Fibroblast of skin of left quadriceps (primary cell): ENCODE measurements at places on chromosomes 16 and 17.

GRCh38 chr17:29045734-29046472 lies 3.0 kb downstream of the PIPOX start:
- DNase-seq = no peak

- no peak for DNase-seq
These were observed 890 bp upstream of the CLDN7 start for GRCh38 chr17:7262935-7263800.

- no peak for DNase-seq
These were observed 145.5 kb downstream of the NTN1 start for GRCh38 chr17:9166788-9167187.

DNA sequence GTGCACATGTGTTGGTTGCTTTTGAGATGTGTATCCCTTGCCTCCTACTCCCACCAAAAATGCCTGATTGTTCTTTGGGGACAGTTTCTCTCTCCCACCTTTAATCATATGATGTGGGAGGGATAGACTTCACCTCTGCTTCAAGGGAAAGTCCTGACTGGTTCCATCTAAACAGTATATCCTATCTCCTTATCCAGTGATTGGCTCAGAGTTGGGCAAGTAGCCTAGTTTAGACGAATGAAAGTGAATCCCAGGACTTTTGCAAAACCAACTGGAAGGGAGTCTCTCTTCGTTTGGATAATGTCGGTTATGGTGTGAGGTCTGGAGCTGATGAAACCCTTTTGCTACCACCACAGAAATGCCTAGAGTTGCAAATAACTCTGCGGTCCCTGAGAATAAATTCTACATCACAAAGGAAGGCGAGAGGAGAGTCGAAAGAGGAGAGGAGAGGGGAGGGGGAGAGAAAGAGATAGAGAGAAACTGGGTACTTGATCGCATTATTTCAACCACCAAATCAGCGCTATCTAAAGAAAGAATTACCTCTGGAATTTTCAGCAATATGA lies 77.1 kb upstream of the SALL1 start:
- no peak for DNase-seq

DNA sequence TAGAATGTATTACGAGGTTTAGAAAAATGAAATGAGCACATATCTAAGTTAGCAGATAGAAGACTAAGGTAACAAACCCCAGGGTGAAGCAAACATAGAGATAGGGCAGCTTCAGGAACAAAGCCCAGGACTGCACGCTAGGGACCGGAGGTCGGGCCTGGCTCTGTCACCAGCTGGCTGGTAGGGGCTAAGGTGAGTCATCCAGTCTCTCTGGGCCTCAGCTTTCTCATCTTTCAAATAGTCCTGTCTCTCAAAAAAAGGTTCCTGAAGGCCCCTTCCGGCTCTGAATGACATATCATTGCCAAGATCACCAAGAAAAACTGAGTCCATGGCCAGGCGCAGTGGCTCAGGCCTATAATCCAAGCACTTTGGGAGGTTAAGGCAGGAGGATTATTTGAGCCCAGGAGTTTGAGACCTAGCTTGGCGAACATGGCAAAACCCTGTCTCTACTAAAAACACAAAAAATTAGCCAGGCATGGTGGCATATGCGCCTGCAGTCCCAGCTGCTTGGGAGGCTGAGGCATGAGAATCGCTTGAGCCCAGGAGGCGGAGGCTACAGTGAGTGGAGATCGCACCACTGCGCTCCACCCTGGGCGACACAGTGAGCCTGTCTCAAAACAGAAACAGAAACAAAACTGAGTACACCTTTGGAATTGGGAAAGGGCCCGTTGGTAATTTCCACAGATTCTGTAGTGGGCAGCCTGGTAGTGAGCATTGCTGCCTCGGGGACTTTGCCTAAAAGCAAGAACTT lies 26.0 kb downstream of the PKD1L3 start:
- no peak for DNase-seq

DNA sequence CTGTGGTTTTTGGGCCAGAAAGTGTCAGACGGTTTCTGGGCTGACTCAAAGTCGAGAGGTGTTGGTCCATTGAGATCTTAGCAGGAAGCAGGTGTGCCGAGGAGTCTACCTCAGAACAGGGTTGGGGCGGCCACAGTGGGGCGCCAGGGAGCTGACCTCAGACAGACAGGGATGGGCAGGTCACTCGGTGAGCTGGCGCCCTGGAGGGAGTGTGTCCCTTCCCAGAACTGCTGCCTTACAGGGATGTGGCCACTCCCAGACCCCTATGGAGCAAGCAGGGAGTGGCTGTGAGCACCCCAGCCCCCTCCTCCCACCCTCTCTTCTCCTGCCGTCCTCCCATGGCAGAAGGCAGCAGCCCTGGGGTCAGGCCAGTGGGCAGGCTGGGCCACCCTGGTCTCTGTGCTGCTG lies 14.0 kb upstream of the DPEP1 start:
- no peak for DNase-seq

- DNase-seq = no peak
These were observed 64.5 kb downstream of the NUP88 start for GRCh38 chr17:5354886-5355415.

- no peak for DNase-seq
These were observed 86.8 kb downstream of the CCT6B start for GRCh38 chr17:34874478-34874877.

- DNase-seq = no peak
These were observed 107.0 kb downstream of the PLCG2 start for GRCh38 chr16:81885976-81886586.

DNA sequence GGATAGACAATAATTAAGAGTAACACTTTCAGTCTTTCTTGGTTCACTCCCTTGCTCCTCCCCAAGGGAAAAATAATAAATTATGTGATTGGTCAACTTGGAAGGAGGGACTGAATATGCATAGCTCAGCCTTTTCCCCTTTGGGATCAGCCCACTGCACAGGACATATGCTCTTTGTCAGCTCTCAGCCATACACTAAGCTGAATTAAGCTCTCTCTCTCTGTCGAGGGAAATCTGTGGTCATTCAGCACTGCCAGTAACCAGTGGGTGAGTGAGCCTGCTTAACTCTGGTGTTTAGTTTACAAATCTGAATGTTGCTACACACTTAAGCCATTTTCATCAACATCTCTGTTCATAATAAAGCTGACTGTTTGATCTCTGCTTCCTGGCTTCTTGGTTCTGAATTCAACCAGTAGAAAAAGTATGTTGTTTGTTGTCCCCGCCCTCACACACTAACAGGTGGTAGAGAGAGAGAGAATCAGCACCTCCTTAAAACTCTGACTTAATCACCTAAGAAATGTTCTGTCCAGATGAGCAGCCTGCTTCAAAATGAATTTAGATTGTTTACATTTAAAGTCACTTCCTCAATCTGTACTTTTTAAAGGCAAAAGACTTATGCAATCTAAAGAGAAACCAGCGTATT lies 102.3 kb upstream of the C17orf78 start:
- DNase-seq = no peak

DNA sequence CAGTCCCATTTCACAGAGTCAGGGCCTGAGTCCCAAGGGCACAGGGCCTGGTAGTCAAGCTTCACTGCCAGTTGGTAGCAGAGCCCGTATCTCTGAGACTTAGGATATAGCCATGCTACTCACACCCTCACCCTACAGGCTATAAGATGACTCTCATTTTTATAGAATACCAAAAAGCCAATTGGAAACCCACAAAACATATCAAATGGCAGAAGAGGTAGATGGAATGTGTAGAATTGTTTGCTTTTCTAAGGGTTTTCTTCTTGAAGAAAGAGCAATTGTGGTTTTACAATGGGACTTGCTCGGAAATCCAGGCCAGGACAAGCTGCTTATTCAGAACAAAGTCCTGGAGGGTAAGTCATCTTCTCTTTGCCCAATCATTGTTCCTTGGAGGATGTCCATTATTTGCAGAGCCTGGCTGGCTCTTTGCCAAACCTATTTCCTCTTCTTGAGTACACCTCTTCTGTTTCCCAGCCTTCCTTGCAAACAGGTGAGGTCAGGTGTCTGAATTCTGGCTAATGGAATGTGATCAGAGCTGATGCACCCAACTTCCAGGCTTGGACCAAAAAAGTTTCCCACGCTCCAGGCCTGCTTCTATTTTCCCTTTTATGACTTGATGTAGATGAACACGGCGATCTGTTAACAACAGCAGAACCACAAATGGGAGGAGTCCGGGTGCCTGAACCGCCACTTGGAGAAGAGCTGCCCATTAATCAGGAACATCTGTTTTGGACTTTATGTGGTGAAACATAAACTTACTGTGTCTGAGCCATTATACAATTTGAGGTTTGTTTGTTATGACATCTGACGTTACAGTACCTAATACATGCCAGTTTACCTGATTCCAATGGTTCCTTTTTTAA lies 16.9 kb upstream of the CCL22 start:
- DNase-seq = peak; percentile 88

GRCh38 chr16:78877114-78877655 lies 723.4 kb downstream of the MAF start:
- no peak for DNase-seq

DNA sequence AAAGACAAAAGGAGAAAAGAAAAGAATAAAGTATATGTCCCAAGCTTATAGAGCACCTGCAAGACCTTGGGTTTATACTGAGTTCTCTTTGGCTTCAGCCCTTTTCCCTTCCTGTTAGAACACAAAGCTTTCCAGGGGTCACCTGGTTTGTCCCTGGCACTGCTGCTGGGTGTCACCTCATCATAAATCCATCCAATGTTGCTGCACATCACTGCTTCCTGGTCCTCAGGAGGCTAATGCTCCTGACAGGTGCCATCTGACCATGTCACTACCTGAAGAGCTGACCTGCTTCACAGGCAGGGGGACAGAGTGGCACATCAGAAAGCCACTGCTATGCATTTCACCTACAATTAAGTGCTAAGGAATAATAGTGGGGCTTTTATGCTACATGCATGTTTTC lies 164.6 kb upstream of the ELAC2 start:
- DNase-seq = no peak

DNA sequence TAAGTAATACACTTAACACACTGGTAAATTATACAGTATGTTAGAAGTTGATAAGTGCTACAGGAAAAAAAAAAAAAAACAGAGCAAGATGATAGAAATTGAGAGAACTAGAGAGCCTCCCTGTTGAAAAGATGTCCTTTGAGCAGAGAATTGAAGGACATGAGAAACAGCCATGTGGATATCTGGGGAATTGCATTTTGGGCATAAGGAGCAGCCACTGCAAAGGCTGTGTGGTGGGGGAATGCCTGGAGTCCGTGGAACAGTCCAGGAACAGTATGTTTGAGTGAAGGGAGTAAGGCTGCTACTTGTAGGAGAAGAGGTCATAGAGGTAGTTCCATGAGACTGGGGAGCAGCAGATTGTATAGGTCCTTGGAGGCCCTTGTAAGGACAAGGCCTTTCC lies 178.4 kb downstream of the FTO start:
- DNase-seq = no peak

- no peak for DNase-seq
These were observed 22.7 kb downstream of the USP22 start for GRCh38 chr17:21019976-21020586.

- peak; percentile 77 for DNase-seq
These were observed 578 bp downstream of the CCDC102A start for GRCh38 chr16:57535680-57536305.

DNA sequence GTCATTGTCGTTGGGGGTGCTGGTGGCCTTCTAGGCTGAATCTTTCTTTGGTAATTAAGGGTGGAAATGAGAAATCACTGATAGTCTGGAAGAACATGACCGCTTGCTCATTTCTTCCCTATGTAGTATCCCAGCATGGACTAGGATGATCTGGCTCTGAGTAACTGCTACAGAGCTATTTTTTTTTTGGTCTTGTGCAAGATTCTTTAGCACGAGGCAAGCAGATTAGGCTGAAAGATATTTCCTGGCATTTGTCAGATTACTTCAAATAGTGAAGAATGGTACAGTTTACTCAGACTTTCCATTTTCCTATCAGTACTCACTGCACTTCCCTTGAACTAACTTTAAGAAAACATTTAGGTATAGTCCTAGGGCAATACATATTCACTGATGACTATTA lies 89.0 kb downstream of the SYCE1L start:
- peak; percentile 66 for DNase-seq

- DNase-seq = no peak
These were observed 141.2 kb upstream of the RPL38 start for GRCh38 chr17:74062234-74062633.

GRCh38 chr17:57109393-57110151 lies 24.5 kb downstream of the AKAP1 start:
- DNase-seq = no peak

DNA sequence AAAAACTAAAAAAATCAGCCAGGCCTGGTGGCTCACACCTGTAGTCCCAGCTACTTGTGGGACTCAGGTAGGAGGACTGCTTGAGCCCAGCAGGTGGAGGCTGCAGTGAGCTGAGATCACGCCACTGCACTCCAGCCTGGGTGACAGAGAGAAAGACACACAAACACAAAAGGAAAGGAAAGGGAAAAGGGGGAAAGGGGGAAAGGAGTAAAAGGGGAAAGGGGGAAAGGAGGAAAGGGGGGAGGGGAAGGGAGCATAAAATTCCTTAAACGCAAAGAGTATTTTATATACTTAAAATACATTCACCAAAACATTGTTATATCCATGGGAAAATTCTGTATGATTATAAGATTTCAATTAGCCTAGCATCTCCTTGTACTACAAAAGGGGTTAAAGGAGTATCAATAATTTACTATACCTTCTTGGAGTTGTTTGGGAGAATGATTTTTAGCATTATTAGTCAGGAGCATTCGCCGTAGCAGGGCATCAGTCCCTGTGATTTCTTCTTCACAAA lies 17.3 kb upstream of the BRIP1 start:
- no peak for DNase-seq

DNA sequence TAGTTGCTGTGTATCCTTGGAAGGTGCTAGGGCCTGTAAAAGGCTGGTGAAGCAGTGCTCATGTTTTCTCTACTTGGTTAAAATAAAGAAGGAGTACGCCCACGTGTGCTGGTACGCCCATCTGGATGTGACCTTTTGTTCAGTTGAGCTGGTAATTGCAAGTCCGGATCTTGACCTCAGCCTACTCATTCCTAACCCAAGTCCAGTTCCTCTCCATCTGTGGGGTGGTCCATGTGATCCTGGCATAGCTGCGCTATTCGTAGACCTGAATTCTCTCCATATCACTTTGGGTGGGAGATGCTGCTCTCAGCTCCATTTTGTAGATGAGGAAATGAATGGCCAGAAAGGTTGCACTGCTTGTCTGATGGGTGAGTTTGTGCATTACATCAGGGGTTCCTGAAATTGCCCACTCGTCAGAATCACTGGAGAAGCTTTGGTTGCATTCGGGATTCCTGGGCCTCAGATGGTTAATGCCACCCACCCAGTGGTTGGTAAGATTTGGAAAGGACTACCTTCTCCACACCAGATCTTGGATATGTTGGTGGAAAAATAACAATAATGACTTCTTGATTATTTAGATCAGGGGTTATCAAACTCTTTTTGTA lies 328.8 kb downstream of the CPPED1 start:
- no peak for DNase-seq

DNA sequence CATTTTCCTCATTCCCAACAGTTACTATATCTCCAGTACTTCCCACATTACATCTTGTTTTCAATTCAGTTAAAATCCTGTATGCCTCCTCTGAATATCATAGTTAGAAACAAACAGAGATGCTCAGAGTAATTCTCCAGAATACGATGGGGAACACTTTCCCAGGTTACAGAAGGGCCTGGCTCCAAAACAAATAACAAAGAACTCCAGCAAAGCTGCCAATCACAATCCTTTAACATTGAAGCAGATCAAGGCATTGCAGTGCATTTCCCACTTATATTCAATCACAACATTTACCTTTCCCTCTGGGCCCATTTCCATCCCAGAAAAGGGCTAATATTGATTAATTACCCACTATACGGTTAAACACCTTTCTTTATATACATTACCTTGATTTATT lies 29.4 kb upstream of the PMFBP1 start:
- DNase-seq = no peak

- DNase-seq = no peak
These were observed 3.9 kb upstream of the RMI2 start for GRCh38 chr16:11341371-11341770.
